MG63 (cell line): ENCODE measurements at places on chromosomes 13 and 19. TPM values are rescaled to one million over a fixed set of nuclear protein-coding genes. Genes with fewer than 3 reads are reported as not detected.

Gene KLF1
- not detected in 2 replicates for total RNA-seq

Gene ZNF433
- 15.7 and 16.1 TPM in 2 replicates for total RNA-seq

- no peak for DNase-seq
These were observed 210.5 kb downstream of the GPC6 start for GRCh38 chr13:93437081-93437480.

Gene CYP4F8
- not detected in 2 replicates for total RNA-seq

Gene FKRP
- total RNA-seq, result 6.5 and 18.0 TPM in 2 replicates

DNA sequence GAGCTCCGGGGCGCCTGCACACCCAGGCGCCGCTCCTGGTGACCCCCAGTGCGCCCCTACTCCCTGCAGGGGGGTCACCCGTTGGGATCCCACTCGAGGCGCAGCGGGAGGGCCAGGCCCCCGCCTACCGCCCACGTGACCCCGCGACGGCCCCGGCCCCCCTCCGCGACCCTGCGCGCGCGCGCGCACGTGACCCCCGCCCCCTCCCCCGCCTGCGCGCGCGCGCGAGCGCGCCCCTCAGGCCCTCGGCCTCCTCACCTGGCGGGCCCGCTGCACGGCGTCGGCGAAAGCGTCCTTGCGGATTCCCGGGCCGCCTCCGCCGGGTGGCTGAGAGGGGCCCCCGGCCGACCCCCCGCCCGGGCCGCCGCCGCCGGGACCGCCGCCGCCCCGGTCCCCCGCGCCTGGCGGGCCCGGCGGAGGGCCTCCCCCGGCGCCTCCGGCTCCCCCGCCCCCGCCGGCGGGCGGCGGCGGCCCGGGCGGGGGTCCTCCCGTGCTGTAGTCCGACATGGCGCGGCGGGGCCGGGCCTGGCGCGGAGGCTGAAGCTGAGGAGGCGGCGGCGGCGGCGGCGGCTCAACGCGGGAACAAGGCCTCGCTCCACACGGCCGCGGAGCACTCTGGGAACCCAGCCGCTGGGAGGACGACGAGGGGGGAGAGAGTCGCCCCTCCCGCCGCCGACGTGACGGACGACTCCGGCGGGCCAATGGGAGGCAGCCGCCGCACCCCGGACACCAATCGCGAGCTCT is at the start of gene KHSRP:
Gene KHSRP (minus strand): TSS at position 617 of the 744 bp plus-strand sequence. CDS start 110 bp downstream, at position 507.
- DNase-seq, result peak; percentile 13

- DNase-seq, result peak; percentile 80
These were observed 69.8 kb downstream of the SIAH3 start for GRCh38 chr13:45781553-45782326.

- DNase-seq, result no peak
These were observed 48.8 kb downstream of the DCLK1 start for GRCh38 chr13:36082396-36082795.
